ENCODE measurements at places on chromosomes 11 and 22.

- no peak for DNase-seq
Observed at GRCh38 chr22:28444659-28445058, 235.0 kb downstream of the TTC28 start.

- DNase-seq, result peak; percentile 56
Observed at GRCh38 chr11:45289369-45289768, 3.2 kb upstream of the SYT13 start.

- no peak for DNase-seq
Observed at GRCh38 chr11:60194511-60194910, 11.6 kb upstream of the MS4A6A start.

DNA sequence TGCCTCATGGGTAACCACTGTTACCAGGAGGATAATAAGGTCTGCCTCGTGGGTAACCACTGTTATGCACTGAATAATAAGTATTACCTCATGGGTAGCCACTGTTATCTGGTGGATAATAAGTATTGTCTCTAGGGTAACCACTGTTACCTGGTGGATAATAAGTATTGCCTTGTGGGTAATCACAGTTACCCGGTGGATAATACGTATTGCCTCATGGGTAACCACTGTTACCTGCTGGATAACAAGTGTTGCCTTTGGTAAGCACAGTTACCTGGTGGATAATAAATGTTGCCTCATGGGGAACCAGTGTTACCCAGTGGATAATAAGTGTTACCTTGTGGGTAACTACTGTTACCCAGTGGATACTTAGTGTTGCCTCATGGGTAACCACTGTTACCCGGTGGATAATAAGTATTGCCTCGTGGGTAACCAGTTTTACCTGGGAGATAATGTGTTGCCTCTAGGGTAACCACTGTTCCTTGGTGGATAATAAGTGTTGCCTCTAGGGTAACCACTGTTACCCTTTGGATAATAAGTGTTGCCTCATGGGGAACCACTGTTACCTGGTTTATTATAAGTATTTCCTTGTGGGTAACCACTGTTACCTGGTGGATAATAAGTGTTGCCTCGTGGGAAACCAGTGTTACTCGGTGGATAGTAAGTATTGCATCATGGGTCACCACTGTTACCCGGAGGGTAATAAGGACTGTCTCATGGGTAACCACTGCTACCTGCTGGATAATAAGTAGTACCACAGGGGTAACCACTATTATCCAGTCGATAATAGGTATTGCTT is 10.6 kb upstream of the NXPE4 start:
- DNase-seq, result no peak

- no peak for DNase-seq
Observed at GRCh38 chr11:69986440-69986787, 91.7 kb upstream of the ANO1 start.

DNA sequence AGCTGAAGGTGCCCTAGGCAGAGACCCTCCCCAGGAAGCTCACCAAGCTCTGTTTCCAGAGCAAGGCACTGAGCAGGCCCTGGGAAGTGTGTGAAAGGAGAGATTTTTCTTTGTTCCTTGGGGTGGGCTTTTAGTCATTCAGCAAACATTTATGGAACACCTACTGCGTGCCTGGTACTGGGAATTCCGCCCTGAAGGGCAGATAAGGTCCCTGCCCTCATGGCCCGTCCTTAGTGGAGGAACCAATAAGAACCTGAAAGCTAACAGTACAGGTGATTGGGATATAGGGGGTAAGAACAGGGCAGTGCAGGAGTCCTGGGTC is 3.9 kb downstream of the TMEM134 start:
- DNase-seq, result no peak

DNA sequence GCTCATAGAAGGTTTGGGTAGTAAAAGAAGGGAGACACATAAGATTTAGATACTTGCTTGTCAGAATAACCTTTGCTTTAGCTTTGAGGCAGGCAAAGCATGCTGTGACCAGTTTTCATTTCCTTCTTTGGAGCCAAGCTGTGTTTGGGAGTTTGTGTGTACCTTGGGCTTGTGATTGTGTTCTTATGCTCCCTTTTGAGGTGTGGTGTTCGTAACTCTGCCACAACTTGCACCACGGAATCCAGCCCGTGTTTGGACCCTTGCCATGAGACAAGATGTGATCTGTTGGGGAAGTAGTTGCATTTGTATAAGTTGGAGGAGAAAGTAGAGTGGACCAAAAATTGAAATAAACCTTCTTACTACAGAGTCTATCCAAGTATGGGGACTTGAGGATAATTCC is 34.0 kb downstream of the BMAL1 start:
- DNase-seq, result no peak

GRCh38 chr11:62472063-62472884 is 53.4 kb downstream of the SCGB1A1 start:
- no peak for DNase-seq

Measured in kidney epithelial cell (primary cell).